EH (cell line): ENCODE measurements at places on chromosomes 11 and 22.

DNA sequence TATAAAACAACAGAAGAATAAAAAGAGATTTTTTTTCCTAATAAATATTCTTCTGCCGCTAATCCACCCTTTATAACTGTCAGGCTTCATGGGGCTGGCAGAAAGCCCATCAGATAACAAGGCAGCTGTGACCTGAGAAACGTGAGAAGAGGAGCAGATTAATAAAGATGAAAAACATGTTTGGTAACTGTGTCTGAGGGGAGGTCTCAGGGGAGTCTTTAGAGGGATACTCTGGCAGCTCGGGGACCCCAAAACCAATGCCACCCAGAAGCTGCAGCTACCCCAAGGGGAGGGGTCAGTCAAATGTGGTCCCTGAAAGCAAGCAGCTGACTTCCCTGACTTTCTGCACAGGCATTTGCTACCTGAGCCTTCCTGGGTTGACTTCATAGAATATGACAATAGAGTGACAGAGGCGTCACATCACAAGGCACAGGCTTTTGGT is 48.4 kb upstream of the POU2AF1 start:
- peak; percentile 32 for DNase-seq

- peak; percentile 64 for DNase-seq
These were observed 146.3 kb downstream of the WNT7B start for GRCh38 chr22:45830531-45831245.

- DNase-seq = no peak
These were observed 230.6 kb upstream of the TENM4 start for GRCh38 chr11:79671401-79671800.

GRCh38 chr22:39325392-39325932 is 6.0 kb upstream of the RPL3 start:
- peak; percentile 68 for DNase-seq

GRCh38 chr22:49010070-49010863 is 817.4 kb downstream of the BRD1 start:
- DNase-seq = no peak

- DNase-seq = no peak
These were observed 77.4 kb upstream of the YWHAH start for GRCh38 chr22:31866918-31867317.

GRCh38 chr11:87203907-87204602 is 166.3 kb downstream of the TMEM135 start:
- no peak for DNase-seq

- DNase-seq = no peak
These were observed 13.5 kb upstream of the EFCAB6 start for GRCh38 chr22:43825651-43826050.

- peak; percentile 69 for DNase-seq
These were observed 157.7 kb downstream of the C11orf91 start for GRCh38 chr11:33542921-33543320.

- peak; percentile 25 for DNase-seq
These were observed 5.1 kb downstream of the SYT12 start for GRCh38 chr11:67027943-67028542.

- DNase-seq = no peak
These were observed 27.0 kb downstream of the MYO7A start for GRCh38 chr11:77155082-77155475.

- peak; percentile 38 for DNase-seq
These were observed 8.2 kb downstream of the UBASH3B start for GRCh38 chr11:122663764-122664163.

GRCh38 chr22:40452730-40453487 is 82.5 kb downstream of the SGSM3 start:
- DNase-seq = peak; percentile 22

- no peak for DNase-seq
These were observed 735.9 kb downstream of the NTM start for GRCh38 chr11:132106096-132106982.

GRCh38 chr11:87198266-87198881 is 160.6 kb downstream of the TMEM135 start:
- no peak for DNase-seq

DNA sequence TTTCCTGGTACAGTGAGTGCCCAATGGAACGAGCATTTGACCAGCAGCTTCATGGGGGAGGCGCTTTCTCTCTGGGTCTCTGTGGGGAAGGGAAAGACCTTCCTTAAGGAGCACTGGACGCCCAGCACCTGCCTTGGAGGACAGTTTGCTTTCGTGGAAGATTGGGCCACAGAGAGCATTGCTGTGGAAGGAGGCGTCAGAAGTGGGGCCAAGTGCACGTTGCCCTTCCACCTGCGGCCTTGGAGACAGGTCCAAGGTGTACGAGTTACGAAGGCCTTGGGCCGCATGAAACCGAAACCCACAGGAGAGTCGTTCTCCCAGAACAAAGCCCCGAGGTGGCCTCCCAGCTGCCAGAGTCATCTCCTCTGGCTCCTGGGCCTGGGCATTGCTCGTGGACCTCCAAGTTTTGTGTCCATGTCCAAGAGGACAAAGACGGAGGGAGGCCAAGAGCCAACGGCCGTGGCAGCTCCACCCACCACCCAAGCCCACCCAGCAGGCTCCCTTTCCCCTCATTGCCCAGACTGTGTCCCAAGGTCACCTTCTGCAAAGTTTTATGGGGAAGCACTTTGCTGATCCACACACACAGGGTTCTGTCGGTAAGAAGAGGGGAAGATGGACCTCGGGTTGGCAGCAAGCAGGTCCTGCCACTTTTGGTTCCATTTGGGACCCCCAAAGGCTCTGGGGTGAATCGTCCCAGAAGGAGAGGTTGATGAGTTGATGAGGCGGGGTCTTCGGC is 5.8 kb upstream of the NLRP6 start:
- no peak for DNase-seq

- no peak for DNase-seq
These were observed 40.5 kb downstream of the IGLL5 start for GRCh38 chr22:22927888-22928665.

DNA sequence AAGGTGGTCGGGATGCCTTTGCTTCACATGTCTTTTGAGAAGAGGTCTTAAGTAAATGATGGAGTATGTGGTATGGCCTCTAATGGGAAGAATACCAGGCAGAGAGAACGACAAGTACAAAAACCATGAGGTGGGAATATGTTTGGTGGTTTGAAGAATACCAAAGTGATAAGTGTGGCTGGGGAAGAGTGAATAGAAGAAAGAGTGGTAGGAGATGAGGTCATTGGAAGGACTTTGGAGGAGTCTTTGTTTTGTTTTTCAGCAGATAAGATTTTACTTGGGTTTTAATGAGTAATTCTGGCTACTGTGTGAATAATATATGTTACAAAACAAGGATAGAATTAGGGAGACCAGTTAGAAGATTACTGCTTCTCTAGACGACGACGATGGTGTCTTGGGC is 515.4 kb downstream of the RAB38 start:
- peak; percentile 0 for DNase-seq

DNA sequence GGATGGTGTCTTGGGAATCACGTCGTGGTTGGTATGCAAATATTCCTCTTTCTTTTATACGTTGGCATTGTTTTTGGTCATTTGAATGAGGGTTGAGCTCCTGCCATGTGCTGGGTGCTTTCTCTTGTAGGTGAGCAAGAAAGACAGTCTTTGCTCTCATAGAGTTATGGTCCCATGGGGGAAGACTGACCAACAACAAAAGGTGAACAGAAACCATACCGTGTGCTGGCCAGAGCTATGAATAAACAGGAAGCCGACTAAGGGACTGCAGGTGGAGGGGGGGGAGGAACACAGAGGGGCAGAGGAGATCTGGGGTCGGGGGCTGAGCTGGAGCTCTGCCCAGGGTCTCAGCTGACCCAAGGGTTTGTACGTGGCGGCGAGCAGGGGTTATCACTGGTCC is 245.3 kb downstream of the CTTN start:
- no peak for DNase-seq

GRCh38 chr11:87368858-87369480 is 331.2 kb downstream of the TMEM135 start:
- no peak for DNase-seq

DNA sequence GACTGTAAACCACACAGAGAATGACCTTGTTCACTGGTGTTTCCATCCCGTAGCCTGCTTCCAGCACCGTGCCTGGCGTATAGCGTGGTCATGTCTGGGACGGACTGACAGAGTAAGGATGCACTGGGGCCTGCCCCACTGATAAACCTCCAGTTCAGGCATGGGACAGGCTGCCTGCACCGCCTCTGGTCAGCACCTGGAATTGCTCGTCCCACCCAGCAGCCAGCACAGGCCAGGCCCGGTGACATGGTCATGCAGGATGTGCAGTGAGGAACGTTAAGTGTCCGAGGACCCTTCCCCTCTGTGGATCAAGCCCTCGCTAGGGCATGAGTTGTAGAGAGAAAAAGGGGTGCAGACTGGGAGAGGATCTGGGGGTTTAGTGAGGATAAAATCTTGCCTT is 44.8 kb downstream of the LMO1 start:
- DNase-seq = no peak

GRCh38 chr11:79487412-79487811 is 46.6 kb upstream of the TENM4 start:
- no peak for DNase-seq

- DNase-seq = peak; percentile 40
These were observed 4.8 kb downstream of the VPS26B start for GRCh38 chr11:134229126-134229790.
